Activated B cell treated with CpG ODN at 0.5 μM for 24 hours (primary cell): ENCODE measurements at places on chromosomes 3 and 15.

DNA sequence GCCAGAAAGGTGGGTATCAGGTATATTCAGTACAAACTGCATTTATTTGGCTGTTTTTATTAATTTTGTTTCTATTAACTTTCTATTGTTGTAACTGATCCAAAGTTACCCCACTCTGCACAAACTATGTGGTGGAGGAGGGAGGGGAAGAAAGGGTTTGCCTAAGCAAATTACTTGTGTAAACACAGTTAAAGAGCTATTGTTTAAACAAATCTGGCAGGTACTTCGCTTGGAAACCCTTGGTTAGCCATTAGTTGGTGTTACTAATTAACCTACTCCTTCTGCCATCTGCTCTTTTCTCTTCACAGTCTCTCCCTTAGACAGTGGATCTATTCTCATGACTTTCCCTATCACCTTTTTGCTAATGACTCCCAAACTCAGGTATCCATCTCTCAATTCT is 328.4 kb upstream of the NECTIN3 start:
- no peak for DNase-seq

- DNase-seq, result no peak
Observed at GRCh38 chr3:72346526-72346926, 501.7 kb downstream of the SHQ1 start.

GRCh38 chr3:158728061-158728377 is 4.2 kb downstream of the RARRES1 start:
- no peak for DNase-seq

DNA sequence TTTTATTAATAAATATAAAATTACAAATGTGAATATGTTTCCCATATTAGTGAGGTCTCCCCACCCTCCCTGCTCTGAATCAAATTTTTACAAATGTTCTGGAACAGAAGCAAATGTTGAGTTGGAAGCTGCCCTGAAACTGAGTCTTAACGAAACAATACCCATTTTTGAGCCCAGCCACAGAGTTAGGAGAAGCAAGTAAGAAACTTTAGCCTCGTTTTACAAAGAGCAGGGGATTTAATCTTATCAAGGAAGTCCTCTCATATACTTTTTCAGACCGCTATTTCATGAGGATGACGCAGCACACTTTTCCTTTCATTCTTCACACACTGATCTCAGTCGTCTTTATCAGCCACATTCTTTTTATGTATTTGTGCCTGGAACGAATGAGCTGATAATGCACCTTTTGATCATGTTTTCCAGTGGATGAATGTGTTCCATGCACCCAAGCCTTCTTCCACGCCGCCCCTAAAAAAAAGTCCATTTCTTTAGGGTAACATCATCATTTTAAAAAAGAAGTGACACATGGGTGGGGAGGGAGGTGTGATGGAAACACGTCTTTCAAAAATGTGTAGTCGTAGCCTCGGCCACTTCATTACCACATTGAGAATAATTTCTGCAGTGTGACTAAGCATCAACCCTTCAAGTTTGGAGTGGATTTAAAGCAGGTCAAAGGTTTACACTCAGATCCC is 48.1 kb downstream of the SETMAR start:
- DNase-seq, result no peak

GRCh38 chr3:128998561-128998960 is 2.5 kb upstream of the EFCC1 start:
- no peak for DNase-seq

GRCh38 chr3:144843099-144843498 is 871.5 kb downstream of the DIPK2A start:
- no peak for DNase-seq

DNA sequence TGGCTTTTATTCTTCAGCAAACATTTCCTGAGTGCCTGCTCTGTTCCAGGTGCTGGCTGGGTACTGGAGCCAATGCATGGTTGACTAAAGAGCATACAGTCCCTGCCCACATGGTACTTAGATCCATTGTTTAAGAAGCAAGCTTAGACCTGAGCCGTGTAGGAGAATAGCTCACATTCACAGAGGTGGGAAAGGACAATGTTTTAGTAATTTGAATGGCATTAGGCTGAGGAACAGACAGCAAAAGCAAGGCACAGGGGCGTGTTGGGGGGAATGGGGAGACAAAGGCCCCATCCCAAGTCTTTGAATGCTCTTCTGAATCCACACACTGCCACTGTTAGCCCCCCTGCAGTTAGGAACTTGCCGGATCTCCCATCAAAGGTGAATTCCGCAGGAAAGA is 388.2 kb upstream of the RGMA start:
- no peak for DNase-seq

GRCh38 chr3:174541708-174542315 is 317.3 kb upstream of the NAALADL2 start:
- no peak for DNase-seq

GRCh38 chr15:93087825-93088199 is 1.2 kb downstream of the RGMA start:
- DNase-seq, result no peak

DNA sequence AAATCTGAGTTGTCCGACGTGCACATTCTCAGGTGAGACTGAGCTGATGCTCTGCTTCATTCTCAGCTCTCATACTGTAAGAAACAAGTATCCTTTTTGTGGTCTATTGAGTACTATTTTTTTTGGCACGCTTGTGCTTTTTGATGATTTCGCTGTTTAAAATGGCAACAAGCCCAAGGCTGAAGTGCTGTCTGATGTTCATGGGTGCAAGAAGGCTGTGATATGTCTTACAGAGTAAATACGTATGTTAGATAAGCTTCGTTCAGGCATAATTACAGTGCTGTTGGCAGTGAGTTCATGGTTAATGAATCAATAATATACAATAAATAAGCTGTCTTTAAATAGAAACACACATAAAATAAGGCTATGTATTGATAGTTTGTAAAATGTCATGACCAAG is 27.2 kb downstream of the AQR start:
- no peak for DNase-seq

DNA sequence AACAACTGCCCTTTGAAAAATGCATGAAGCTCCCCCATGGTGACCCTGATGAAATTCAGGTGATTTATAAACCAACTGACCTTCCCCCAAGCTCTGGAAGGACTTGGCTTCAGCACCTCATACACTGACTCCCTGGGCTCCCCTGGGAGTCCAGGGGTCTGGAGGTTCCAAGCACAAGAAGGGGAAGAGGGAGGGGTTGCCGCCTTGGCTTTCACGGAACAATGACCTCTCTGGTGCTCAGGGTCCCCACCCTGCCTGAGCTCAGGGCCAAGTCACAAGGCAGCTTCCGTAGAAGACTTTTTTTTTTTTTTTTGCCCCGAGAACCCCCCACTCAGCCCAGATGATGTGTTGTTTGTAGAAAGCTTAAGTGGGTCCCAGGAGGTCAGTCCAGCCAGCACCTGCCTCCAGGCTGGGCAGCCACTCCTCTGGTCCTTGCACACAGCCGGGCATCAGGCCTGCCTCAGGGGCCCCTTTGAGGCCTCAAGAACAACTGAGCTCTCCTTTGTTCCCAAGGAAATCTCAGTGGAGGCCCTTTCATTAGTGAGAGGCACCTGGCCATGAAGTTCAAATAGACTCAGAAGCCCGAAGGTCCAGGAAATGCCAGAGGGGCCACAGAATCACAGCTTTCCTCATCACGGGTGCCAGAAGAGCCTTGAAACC is 14.0 kb upstream of the ALAS1 start:
- DNase-seq, result no peak

- no peak for DNase-seq
Observed at GRCh38 chr3:100615684-100616083, 6.3 kb downstream of the ADGRG7 start.

DNA sequence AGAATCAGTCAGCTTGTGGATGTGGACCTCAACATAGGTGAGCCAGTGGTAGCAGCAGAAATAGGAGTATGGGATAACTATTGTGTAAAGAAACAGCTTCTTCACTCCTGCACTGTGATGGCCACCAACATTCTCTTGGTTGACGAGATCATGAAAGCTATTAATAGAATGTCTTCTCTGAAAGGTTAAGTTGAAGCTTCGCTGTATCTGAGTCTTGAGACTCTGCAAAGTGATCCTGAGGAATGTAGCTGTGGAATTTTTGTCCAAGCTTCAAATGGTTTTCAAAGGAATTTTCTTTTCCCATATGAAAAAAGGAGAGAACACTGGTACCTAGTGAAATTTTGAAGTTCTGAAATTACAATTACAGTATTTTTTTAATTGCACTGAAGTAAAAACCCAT is 146.3 kb downstream of the GMNC start:
- no peak for DNase-seq

DNA sequence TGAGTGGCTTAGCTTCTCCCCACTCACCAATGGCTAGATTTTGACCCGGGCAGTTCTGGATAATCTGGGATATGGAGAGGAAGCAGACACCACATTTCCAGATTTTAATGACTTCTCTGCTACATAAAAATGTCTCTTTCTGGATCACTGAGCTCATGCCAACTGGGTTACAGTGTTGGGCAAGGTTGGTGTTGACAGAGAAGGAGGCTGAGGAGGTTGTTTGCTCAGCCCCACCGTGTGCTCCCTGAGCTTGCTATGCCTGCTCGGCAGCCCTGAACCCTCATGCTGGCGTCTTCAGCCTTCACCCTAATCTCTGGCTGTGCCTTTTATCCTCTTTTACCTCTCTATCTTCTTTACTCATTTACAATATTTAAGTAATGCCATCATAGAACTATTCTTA is 53.0 kb upstream of the KPNA4 start:
- no peak for DNase-seq

DNA sequence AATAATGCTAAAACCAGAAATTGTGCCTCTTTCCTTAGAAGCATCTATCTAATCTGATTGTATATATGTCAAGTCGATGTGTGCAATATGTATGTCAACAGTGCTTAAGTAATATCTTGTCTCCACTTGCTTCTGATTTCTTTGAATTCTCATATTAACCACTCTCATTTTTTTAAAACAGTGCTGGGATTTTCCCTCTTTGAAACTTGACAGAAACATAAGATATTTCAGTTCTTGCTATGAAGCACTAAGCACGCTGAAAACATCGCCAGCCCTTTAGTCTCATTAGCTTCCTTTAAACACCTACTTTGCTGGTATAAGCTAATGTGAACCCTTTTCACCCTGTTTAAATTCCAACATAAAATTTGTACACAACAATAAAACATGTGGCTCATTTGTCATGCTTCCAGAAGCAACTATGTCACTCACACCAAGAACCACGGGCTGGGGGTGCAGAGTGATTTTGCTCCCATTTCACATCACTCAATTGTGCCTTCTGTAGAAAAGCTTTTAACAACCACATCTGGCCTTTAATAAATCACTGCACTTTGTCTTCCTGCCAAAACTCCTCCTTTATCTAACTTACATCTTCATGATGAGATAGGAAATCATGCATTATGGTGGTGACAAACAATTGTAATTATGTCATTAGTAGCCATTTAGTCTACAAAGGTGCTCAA is 185.2 kb downstream of the FOXP1 start:
- DNase-seq, result no peak

DNA sequence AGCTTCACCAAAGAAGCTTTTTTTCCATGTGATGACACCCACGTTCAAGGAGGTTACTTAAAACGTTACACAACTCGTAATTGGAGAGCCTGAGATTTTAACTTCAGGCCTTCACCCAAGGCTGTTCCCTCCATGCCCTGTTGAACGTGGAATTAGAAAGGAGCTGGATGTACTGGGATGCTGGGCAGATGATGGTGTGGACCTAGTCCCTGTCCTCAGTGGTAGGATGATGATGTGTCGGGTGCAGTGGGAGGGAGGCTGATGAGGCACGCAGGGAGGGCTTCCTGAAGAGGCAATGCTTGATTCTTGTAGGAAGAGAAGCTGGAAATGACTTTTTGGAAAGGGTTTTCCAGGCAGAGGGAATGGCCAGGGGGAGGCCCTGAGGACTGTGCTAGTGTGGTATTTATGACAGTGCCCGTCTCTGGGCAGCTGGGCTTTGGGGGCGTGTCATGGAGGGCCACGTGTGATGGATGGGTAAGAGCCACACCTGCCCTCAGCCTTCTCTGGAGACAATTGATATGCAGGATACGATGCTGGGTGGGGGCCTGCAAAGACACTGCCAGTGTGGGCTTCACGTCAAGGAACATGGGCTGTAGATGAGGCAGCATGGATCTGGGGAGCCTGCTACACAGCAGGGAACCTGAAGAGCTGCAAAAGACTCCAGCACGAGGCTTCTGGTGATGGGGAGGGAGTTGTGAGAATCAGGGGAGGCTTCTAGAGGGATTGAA is 15.3 kb downstream of the SYNM start:
- no peak for DNase-seq

- DNase-seq, result no peak
Observed at GRCh38 chr3:32002561-32003368, 21.2 kb downstream of the ZNF860 start.
